SK-N-MC (cell line): ENCODE measurements at places on chromosomes 13 and 19.

DNA sequence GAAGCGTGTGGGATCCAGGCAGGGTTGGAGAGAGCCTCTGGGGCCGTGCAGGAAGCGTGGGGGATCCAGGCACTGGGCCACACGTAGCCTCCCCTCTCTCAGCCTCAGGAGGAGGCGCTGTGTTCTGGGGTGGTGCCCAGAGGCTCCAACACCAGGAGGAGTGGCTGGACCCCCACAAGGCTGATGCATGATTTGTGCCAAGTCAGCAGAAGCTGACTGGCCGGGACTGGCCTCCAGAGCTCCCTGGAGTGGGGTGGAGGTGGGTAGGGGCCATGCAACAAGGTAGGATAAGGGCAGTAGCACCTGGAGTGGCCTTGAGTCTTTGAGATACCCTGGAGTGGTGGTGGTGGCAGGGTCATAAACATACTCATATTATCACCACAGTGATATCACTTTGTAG lies 75.3 kb downstream of the ERICH6B start:
- no peak for DNase-seq

DNA sequence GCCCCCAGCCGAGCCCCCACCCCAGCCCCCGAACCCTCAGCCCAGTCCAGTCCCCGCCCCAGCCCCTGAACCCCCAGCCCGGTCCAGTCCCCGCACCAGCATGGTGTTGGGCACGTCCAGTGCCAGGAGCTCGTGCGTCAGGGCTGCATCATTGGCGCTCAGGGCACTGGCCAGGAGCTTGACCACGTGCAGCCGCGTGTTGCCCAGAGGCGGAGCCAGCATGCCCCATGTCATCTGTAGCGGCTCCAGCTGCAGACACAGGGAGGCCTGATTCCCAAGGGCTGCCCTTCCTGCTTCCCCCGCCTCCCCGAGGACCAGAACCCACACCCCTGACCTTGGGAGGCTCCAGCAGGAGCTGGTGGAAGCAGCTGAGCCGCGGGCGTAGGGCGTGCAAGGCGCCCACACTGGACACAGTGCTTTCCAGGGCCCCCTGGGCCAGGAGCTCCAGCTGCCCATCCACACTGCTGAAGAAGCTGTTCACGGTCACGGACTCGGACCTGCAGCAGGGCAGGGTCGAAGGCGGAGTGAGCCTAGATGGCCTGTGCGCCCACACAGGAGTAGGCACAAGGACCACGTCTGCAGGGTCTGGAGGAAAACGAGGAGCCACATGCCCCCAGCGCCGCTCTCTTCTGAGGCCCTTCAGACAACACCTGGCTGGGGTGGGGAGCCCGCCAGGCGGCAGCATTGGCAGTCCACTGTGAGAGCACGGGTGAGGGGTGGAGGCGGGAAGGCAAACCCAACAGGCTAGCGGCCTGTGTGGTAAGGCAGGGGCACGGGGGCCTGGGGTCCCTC lies 12.8 kb upstream of the TMEM86B start:
- no peak for DNase-seq

DNA sequence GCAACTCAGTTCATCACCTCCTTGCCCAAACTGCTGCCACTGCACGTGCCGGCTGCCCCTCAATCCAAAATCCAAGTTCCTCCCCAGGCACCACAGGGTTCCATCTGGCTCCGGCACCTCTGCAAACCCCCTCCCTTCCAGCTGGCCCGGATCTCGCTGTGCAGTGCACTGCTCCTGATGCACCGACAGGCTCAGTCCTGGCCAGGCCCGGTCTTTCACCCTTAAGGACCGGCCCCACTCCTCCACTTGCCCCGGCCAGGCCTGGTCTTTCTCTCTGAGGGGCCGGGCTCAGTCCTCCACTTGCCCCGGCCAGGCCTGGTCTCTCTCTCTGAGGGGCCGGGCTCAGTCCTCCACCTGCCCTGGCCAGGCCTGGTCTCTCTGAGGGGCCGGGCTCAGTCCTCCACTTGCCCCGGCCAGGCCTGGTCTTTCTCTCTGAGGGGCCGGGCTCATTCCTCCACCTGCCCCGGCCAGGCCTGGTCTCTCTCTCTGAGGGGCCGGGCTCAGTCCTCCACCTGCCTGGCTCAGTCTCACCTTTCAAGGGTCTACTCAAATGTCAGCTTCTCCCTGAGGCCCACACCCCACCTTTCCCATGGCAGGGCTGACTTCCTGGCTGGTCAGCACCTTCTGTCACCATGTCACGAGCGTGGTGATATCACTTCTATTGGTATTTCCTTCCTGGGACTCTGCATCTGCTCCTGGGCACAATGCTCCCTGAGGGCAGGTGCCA lies 6.9 kb downstream of the ZNF787 start:
- no peak for DNase-seq

GRCh38 chr13:108586826-108587225 lies 42.6 kb upstream of the MYO16 start:
- DNase-seq, result no peak
